ENCODE measurements at places on chromosomes 5 and 9. TPM values are rescaled to one million over a fixed set of nuclear protein-coding genes. Genes with fewer than 3 reads are reported as not detected.
A peak's percentile ranks its signal among the peaks of the same experiment; 100 is the strongest.

GRCh38 chr9:36035006-36035405, 1.7 kb upstream of the RECK start:
- no peak for DNase-seq

- no peak for DNase-seq
These were observed 207.1 kb downstream of the ICE1 start for GRCh38 chr5:5629607-5629978.

GRCh38 chr5:112635276-112635675, 102.4 kb upstream of the APC start:
- DNase-seq, result no peak

GRCh38 chr5:159451197-159452052, 121.1 kb upstream of the IL12B start:
- no peak for DNase-seq

SLC46A2 gene
- 0.39 TPM for polyA plus RNA-seq

DNA sequence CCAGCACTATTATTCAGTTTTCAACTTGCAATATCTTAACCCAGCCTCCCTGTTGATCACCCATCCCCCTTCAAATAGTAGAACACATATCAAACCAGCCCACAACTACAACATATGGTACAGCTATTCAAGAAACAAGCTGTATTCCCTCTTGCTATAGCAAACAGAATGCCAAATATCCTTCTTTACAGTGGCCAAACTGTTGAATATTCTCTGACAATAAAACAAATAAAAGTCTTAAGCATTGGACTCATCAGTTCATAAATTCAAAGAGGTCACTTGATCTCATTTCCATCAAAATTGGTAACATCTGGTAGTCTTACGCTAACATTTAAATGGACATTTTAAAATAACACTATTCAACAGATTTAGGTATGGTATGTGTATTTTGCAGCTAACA, 350.8 kb downstream of the EFNA5 start:
- DNase-seq, result no peak

PAXX gene
- 33.0 TPM for polyA plus RNA-seq

DIPK1B gene
- 35.2 TPM for polyA plus RNA-seq

DNA sequence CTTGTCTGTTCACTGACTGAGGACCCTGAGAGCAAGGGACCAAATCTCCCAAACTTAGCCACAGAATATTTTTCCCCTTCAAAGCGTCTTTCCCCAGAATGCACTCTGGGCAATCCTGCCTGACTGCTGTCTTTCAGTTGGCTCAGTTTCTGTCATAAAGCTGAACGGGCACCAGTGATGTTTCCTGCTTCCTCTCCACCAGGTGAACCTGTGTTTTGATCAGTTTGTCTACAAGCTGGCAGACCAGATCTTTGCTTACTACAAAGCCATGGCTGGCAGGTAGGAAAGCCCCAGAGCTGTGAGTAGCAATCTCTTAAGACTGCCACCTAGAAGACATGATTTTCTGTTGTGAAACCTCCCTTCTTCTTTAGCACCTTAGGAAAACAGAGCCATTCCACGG, 61.8 kb downstream of the CYFIP2 start:
- DNase-seq, result no peak

GRCh38 chr5:2524620-2525019, 226.9 kb downstream of the IRX2 start:
- no peak for DNase-seq

DNA sequence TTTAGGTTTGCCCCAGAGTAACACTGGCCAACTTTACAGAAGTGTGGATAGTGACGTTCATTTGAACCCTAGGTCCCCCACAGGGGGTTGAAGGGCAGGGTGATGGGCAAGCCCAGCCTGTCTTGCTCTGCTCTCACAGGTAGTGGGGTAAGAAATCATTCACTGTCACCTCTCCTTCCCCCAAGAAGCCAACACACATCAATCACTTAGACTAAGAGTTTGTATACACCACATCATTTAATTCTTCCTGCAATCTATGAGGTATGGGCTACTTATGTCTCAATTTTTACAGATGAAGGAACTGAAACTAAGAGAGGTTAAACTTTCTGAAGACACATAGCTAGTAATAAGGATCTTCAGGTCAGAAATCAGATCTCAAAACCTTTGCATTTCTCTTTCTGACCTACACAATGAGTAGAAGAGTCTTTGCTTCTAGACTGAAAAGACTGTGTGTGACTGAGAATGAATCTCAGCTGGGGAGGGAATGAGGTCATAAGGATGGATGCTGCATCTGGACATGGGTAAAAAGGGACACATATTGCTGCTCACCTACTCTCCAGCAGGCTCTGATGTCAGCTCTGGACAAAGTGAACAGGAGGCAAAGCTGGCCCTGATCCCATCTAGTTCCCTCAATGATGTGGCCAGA, 81.0 kb upstream of the EQTN start:
- DNase-seq, result no peak

ITGA1 gene
- 80.7 TPM for polyA plus RNA-seq

- peak; percentile 17 for DNase-seq
These were observed 43.6 kb downstream of the ERGIC1 start for GRCh38 chr5:172877466-172878260.

KCNIP1 gene
- polyA plus RNA-seq, result 4.9 TPM

GRCh38 chr9:116686693-116687073, 422 bp upstream of the TRIM32 start:
- DNase-seq, result no peak

- DNase-seq, result no peak
These were observed 125.5 kb downstream of the MTX3 start for GRCh38 chr5:79865579-79865978.

DNA sequence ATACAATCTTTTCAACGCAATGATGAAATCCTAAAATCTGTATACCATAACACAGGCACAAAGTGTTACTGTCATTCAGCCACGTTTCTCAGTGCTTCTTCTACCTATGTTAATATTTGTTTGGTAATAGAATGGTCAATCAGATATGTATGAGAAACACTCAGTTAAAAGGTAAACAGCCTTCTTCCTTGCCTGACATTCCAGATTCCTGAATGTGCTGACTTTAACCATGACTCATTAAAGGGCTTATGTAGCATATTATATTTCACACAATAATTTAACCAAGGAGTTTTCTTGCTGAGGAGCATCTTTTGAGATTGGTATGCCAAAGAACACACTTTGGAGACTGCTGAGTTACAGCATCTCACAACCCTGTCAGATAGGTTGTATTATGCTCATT, 187.6 kb downstream of the CETN3 start:
- DNase-seq, result no peak

DNA sequence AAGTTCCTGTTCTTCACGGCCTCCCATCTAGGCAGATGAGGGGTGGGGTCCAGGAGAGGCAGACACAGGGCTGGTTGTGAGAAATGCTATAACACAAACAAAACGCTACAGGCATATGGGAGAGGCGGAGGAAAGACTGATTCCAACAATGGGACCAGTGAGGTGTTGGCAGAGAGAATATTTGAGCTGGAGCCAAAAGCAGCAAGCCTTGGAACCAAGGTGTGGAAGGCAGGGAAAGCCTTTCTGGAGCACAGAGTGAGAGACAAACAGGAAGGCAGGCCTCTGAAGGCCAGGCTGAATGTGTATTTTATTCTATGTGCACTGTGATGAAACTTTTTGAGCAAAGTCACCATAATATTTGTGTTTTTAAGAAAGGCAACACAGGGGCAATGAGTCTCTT, 2.9 kb downstream of the ATPSCKMT start:
- no peak for DNase-seq

STPG3 gene
- polyA plus RNA-seq, result 0.69 TPM

DNA sequence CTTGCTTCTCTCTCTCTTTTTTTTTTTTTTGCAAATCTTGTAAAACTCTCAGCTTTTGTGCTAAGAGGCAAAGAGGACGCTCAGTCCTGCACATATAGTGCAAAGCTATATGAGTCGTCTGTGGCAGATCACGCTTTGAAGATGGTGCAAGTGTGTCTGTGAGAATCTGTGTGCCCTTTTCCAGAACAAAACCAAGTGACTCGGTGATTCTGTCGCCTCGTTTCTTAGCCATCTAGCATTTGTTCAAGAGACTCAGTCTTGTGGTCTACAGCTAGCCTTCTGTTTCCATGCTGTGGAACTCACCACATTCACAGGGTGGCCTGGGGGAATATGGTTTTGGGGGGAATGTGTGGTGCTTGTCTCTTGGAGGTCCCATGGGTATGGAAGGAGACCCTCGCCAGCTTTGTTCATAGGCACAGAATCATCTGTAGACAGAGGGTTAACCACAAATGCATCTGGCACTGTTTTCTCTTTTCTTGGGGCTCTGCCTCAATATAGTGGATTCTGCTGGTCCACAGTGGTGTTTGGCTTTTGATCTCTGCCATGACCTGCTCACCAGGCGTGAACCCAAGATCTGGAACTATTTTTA, 82.1 kb downstream of the C9orf152 start:
- no peak for DNase-seq

RALGPS1 gene
- 27.6 TPM for polyA plus RNA-seq

DNA sequence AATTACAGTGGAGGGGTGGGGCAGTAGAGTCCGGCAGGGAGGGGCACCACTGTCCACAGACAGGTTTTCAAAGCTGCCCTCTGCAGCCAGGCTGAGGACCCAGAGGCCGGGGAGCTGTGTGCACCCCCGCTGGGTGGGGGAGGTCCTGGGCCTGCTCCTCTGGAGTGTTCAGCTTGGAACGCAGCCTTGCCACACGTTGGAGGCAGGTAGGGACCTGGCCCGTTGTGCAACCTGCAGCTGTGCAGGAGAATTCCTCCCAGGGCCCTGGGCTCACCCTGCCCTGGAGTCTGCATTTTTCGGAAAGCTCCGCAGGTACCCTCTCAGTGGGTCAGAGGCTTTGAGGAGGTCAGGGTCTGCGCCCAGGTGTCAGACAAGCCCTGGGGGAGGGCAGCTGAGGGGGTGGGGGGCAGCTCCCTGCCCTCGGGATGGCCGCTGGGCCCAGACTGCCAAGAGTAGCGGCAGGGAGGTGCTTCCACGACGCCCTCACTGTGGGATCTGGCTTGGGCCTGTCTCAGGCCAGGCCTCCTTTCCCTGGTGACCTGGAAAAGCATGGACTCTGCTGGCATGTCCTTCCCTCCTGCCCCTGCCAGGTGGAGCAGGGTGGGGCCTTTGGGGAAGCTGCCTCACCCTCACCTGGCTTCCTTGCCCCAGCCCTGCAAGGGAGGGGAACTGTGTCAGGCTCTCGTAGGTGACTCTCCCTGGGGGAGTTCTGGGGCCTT, 29.5 kb downstream of the RXRA start:
- peak; percentile 88 for DNase-seq

- DNase-seq, result no peak
These were observed 379.8 kb downstream of the KDM4C start for GRCh38 chr9:7137571-7137970.

DNA sequence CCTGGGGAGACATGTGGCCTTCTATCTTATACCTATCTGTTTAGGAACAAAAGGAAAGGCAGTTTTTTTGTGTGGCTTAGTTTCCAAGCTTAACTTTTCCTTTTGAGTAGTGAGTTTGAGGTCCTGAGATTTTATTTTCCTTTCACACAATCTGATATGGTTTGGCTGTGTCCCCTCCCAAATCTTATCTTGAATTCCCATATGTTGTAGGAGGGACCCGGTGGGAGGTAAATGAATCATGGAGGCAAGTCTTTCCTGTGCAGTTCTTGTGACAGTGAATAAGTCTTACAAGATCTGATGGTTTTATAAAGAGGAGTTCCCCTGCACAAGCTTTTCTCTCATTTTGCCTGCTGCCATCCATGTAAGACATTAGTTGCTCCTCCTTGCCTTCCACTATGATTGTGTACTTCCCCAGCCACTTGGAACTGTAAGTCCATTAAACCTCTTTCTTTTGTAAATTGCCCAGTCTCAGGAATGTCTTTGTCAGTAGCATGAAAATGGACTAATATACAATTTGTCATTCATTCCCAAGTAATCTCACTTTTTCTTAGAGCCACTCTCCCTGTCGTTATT, 4.7 kb upstream of the CLTB start:
- DNase-seq, result no peak

MTMR12 gene
- polyA plus RNA-seq, result 39.0 TPM

PIP5KL1 gene
- polyA plus RNA-seq, result 5.6 TPM

GRCh38 chr5:76278261-76278789, 124.8 kb upstream of the IQGAP2 start:
- no peak for DNase-seq

- DNase-seq, result no peak
These were observed 444.6 kb downstream of the ZNF608 start for GRCh38 chr5:124301850-124302249.

GRCh38 chr5:170440771-170441392, 51.7 kb upstream of the KCNMB1 start:
- DNase-seq, result no peak

GRCh38 chr5:64594601-64595000, 88.8 kb downstream of the RGS7BP start:
- no peak for DNase-seq

All from left lung (tissue), 14 donors.